ENCODE measurements at places on chromosomes 3 and 15. TPM values are rescaled to one million over a fixed set of nuclear protein-coding genes. Genes with fewer than 3 reads are reported as not detected.

The SPTSSB gene
- total RNA-seq, result 29.6 TPM

DNA sequence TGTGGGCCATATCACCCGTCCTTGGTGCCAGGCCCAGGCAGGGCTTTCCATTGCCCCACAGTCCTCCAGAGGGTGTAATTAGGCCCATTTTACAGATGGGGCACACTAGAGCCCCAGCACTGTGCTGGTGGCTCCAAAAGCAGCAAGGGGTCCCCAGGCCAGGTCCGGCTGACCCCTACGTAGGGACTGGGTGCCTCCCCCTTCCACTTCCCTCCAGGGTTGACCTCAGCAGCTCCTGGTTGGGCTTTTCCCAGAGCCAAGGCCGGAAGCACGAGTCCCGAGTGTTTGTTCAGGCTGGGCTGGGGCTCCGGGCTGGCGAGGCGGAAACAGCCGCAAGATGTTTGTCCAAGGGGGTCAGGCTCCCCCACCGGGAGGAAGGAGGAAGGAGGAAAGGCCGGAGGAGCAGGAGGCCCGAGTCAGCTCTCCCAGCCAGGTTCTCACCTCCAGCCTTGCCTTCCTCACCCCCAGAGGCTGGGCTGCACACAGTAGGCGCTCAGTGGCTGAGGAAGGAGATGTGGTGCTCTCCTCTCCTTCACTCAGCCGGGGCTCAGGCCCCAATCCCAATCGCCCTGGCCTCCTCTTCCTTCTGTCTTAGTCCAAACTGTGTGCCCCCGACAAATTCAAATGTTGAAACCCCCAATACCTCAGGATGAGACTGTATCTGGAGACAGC lies 17.1 kb upstream of the PLXND1 start:
- peak; percentile 28 for DNase-seq

DNA sequence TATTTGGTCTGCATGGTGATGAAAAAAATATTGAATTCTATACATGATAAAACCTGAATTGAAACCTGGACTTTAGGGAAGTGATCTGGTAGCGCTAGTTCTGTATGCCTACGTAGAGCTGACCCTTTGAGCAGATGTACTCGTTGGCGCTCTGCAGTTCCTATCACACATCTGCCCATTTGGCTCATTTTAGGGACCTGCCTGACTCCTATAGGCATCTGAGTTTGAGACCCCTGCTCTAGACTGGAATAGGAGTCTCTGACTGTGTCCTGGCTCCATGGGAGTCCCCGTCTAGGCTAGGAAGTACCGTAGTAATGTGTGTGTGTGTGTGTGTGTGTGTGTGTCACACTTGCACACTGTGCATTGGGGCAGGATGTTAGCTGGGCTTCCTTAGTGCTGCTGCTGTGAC lies 21.2 kb downstream of the STARD5 start:
- DNase-seq, result no peak

- no peak for DNase-seq
Observed at GRCh38 chr3:71725271-71725991, at the start of gene EIF4E3. TSS of gene EIF4E3 (minus strand) at chr3:71725402. CDS start at chr3:71725367, 35 bp downstream.

The TRH gene
- not detected for total RNA-seq

GRCh38 chr15:74213858-74214284 lies 11.3 kb upstream of the STRA6 start:
- no peak for DNase-seq

DNA sequence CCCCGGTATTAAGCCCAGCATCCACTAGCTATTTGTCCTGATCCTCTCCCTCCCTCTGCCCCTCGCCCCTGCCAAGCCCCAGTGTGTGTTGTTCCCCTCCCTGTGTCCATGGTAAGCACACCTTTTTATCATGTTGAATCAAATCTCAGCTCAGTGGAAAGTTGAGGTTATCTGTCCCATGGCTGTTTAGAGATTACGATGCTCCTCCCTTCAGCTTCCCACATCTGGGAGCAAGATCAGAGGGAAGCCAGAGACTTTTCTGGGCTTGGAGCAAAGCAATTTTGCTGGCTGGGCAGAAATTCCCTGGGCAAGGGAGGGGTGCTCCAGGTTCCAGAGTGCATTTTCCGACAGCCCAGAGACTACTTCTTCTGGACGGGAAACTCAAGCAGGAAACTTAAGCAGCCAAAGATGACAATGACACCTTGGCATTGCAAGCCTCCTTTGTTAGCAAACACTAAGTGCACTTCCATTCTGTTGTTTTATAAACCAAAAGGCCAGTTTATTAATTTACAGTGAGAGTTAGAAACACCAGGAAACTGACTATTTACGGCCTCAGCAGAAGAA lies 104.5 kb downstream of the MESD start:
- peak; percentile 34 for DNase-seq

GRCh38 chr3:123344175-123344906 lies 104.5 kb downstream of the ADCY5 start:
- peak; percentile 2 for DNase-seq

The GOLGA6B gene
- 0.10 TPM for total RNA-seq

GRCh38 chr3:4827767-4828166 lies 151.5 kb upstream of the BHLHE40 start:
- DNase-seq, result no peak

GRCh38 chr3:179347345-179348194 lies at the start of gene MFN1:
TSS of gene MFN1 (plus strand) at chr3:179347709. CDS start at chr3:179348852, 1,143 bp downstream.
- peak; percentile 97 for DNase-seq

The ZNF80 gene
- total RNA-seq, result not detected

DNA sequence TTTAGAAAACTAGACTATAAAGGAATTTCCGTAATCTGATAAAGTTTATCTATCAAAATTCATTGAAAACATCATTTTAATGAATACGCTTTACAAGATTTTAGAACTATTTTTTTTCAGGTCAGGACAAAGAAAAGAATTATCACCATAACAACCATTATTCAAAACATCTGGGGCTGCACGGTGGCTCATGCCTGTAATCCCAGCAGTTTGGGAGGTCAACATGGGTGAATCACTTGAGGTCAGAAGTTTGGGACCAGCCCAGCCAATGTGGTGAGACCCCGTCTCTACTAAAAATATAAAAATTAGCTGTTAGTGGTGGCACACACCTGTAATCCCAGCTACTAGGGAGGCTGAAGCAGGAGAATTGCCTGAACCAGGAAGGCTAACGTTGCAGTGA lies 260.4 kb downstream of the WNT5A start:
- no peak for DNase-seq

- DNase-seq, result peak; percentile 30
Observed at GRCh38 chr3:197748597-197749314, 927 bp upstream of the FYTTD1 start.

DNA sequence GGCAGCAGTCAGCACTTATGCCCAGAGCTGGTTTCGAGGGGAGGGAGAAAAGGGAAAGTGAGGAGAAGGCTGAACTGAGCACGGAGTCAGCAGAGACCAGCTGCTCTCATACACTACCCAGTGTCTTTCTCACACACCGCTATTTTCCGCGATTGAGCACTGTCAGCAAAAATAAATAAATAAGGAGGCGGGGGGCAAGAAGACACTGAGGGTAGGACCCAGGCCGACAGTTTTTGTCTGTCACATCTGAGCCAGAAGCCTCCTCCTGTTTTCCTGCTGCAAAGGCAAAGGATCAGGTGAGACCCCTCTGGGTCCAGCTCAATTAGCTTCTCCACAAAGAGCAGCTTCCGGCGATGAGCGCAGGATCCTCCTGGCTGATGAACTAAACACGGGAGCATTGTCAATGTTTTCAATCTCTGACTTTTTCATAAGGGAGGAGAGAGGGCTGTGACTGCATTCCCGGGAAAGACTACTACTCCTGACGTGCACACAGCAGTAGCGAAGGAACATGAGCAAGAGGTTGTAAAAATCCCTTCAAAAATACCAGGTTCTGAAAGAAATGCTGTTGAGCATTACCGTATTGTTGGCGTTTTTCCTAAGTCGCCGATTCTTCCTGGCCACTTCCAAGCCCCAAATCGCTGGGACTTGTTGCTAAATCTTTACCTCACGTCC lies 1.3 kb downstream of the FRMD5 start:
- no peak for DNase-seq

DNA sequence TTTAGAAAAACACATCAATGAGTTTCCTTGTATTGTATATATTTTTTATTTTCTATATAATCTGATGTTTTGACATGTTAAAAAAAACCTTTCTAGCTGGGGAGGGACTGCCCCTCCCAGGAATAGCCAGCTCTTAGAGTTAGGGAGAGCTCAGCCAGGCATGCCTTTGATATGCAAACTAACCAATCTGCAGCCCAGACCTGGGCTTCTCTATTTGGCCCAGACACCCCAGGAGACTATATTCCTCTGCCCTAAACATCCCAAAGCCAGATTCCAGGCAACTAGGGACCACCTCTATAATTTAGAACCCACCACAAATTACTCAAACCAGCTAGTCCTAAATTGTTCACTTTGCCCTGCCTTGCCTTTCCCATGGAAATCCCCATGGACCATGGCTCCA lies 390.9 kb upstream of the ADAMTS9 start:
- no peak for DNase-seq

The GPR171 gene
- total RNA-seq, result 0.39 TPM

DNA sequence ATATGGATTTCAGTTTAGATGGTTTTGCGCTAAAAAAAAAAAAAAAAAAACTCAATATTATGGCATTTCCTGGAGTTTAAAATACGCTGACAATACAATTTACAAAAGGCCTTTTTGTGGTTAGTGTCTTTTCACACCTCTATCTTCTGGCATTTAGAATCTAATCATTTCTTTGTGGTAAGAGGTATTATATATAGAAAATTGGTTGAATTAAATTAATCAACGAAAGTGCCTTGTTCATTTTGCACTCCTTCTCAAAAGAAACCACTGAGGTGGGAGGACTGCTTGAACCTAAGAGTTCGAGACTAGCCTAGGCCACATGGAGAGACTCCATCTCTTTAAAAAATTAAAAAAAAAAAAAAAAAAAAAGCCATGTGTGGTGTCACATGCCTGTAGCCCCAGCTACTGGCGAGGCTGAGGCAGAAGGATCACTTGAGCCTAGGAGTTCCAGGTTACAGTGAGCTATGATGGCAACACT lies 90.0 kb upstream of the ICE2 start:
- DNase-seq, result no peak

The C15orf62 gene
- total RNA-seq, result 3.3 TPM

The LEO1 gene
- 21.1 TPM for total RNA-seq

DNA sequence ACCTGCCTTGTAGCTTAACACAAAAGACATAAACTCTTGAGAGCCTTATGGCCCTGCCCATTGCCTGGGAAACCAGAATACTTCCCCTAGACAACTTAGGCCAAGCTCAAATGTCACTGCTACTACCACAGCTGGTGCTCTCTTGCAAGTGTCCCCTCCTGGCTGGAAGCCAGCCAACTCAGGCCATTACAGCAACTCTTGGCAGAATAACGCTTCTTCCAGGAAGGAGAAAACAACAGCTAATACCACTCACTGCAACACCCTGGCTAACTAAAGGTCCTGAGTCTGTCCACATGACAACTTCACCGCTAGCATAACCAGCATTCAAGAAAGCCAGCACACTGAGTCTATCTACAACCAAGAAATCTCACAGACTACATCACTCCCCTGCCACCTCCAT lies 5.1 kb upstream of the B4GALT4 start:
- DNase-seq, result no peak

GRCh38 chr15:92101708-92102394 lies 248.3 kb downstream of the SLCO3A1 start:
- no peak for DNase-seq

The KNG1 gene
- total RNA-seq, result not detected

DNA sequence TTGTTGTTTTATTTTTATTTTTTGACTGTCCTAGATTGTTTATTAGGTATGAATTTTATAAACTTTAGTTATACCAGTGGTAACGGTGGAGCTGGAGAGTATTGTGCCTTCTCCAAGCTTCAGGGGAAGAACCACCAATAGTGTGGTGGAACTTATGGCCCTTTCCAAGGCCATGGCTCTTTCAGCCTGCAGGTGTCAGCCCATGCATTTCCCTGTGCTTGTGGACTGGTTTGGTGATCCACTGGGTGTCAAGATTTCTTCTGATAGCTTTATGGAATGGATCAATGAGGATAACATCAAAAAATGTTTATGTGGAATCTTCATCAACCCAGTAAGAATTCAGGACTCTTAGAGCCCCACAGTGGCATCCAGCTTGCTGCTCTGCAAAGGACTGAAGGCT lies 19.2 kb upstream of the SCAMP5 start:
- no peak for DNase-seq

The SLC7A14 gene
- total RNA-seq, result under 0.01 TPM

The SLC9C1 gene
- total RNA-seq, result 0.89 TPM

GRCh38 chr15:99680276-99680675 lies 53.0 kb downstream of the LYSMD4 start:
- DNase-seq, result no peak

GRCh38 chr3:123138839-123139444 lies 62.8 kb upstream of the SEC22A start:
- DNase-seq, result peak; percentile 80

DNA sequence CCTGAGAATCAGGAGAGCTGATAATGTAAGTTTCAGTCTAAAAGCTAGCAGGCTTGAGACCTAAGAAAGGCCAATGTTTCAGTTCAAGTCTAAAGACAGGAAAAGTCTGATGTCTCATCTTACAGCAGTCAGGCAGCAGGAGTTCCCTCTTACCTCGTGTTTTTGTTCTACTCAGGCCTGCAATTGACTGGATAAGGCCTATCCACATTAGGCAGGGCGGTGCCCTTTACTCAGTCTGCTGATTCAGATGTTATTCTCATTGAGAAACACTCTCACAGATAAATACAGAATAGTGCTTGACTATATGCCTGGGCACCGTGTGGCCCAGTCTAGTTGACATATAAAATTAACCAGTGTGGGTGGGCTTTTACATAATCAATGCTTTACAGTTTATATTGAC lies 122.4 kb downstream of the NR1D2 start:
- no peak for DNase-seq

- DNase-seq, result no peak
Observed at GRCh38 chr3:42988566-42988965, 9.5 kb downstream of the GASK1A start.

DNA sequence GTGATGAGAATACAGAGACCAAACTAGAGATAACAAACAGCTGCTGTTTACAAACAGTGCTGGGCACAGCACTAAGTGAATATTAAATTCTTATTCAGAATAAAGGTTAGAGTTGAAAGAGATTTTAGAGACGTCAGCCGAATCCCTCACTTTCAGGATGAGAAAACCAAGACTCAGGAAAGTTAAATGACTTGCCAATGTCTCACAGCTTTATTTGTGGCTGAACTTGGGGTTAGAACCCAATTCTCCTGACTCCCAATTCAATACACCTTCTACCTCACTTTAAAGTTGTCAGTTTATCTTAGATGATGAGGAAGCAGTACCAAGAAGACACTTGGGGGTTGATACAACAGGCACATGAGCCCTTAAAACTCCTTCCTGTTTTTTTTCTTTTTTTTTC lies 180.9 kb downstream of the GAP43 start:
- DNase-seq, result no peak

The TLR9 gene
- total RNA-seq, result not detected

Data from skin of body (tissue), 3 donors.